ENCODE measurements at places on chromosomes 7 and 10.
A peak's percentile ranks its signal among the peaks of the same experiment; 100 is the strongest.

DNA sequence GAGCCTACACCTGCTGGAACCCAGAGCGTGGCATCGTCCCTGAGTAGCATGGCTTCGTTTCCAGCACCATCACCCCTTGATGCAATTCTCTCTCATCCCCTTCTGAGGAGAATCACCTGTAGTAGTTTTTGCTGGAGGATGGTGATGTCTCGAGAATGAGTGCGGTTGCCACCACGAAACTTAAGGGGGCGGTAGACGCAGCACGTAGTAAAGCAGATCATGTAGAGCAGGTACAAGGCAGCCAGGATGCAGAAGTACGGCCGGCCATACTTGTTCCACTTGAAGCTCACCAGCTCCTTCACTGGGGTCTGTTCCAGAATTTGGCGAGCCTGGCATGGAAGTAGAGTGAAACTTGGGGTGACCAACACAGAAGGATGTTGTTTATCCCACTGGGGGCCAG, 8.1 kb downstream of the TRPV5 start:
- DNase-seq = no peak

DNA sequence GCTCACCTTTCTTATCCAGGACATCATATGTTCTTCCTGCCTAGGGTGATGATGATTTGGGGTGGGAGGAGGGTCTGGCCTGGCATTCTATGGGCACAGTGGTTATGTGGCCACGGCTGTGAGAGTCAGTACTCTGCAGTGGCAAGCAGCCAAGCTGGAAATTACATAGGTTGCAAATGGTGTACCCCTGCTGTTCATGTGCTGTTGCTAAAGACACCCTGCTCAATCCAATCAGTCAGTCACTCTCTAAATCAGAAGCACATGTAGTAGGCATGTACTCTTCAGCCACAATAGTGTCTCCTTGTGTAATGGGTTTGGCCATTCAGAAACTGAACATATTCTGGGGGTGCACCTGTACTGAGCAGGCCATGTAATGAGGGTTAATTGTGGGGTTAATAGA, 449.1 kb upstream of the ANKRD30A start:
- DNase-seq = no peak

- DNase-seq = no peak
Observed at GRCh38 chr7:40656349-40656748, 521.5 kb downstream of the SUGCT start.

- DNase-seq = no peak
Observed at GRCh38 chr7:22348379-22348778, 8.6 kb downstream of the RAPGEF5 start.

DNA sequence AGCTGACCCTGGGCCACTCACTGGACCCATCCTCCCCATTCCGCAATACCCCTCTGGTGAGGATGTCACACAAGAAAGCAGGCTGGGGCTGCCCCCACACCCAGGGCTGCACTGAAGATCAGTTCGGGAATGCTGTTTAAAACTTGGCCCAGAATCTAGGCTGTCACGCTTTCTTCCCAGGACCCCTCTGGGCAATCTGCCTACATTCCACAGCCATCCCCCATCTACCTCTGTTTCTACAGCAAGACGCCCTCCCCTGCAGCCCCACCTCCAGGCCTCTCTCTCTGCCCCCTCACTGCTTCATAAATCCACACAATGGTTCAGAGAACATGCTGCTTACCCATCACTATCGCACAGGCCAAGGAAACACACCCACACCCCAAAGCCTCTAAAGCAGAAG, 36.1 kb downstream of the XPNPEP1 start:
- no peak for DNase-seq

DNA sequence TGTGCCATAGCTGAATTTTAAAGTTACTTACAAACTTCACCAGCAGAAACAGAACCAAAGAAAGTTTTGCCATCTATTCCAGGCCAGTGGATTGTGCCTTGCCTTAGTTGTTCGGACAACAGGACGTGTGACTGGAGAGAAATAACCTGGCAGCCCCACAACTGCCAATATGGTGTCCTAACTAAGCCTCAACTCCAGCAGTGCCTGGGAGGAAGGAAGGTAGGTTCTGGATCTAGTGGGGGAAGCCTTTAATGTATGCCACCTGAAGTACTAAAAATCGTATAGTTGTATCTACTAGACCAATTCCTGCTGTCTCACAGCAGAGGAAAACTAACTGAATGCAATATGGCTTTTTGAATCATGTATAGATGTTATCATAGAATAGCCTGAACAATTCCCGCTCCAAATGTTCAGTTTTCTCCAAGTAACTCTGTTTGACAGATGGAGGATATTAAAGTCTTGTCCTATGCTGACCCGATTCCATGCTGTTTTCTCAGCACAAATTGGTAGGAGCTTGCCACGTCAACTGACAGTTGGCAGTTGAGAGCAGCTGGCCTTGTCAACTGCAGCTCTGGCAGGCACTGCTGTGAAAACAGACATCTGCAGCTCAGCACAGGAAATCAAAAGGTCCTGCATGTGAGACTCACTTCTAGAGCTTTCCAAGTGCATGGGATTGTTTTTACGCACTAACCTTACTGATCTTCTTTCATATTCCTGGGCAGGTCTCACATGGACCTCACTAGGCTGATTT, 84.5 kb upstream of the WNT16 start:
- peak; percentile 79 for DNase-seq

- DNase-seq = no peak
Observed at GRCh38 chr7:131683536-131684125, 127.2 kb upstream of the PODXL start.

GRCh38 chr7:78020136-78020873, 221.7 kb downstream of the PHTF2 start:
- DNase-seq = peak; percentile 60

GRCh38 chr7:132578050-132578370, 1.7 kb upstream of the PLXNA4 start:
- DNase-seq = no peak

DNA sequence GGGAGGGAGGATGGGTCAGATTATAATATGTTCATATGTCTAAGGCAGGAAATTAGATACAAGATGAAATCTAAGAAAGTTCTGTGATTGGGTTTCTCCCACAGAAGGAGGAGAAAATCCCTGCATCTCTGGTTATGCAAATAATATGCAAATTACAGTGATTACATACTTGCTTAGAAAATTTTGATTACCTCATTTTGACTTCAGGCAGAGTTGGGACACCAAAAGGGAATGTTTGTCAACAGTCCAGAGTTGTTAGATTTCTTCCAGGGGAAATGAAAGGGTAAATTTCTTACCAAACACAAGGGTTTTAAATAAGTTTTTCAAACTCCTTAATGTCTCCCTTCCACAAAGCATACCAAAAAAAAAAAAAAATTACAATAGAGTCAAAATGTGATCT, 101.4 kb upstream of the STEAP1B start:
- DNase-seq = no peak

DNA sequence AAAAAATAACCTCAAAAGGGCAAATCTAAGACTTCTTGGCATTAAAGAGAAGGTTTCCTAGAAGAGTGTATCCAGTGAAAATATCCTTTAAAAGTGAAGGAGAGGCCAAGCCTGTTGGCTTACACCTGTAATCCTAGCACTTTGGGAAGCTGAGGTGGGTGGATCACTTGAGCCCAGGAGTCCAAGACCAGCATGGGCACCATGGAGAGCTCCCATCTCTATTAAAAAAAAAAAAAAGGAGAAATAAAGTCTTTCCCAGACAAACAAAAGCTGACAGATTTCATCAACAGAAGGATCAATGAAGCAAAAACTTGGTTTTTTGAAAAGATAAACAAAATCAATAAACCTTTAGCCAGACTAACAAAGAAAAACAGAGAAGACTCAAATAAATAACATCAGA, 67.6 kb upstream of the ZNF800 start:
- no peak for DNase-seq

GRCh38 chr10:56142092-56142728, 218.8 kb downstream of the ZWINT start:
- no peak for DNase-seq

GRCh38 chr10:58477122-58477521, 35.5 kb upstream of the BICC1 start:
- DNase-seq = no peak

GRCh38 chr10:85851325-85851724, 515.3 kb downstream of the GRID1 start:
- no peak for DNase-seq

DNA sequence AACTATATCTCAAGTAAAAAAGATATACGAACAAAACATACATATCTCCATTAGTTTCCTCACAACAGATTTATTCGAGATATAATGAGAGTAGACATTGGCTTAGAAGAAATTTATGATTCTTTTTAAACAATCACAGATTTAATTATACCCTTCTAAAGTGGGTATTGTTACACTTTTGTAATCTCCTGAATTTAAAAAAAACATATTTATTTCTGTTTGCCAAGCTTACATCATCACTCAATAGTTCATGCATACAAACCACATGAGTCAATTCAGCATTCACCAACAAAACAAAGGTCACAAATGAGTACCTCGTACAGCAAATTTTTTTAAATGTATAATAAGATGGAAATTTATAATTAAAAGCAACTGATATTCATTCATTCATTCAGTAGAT, 17.6 kb downstream of the LRRN3 start:
- no peak for DNase-seq

DNA sequence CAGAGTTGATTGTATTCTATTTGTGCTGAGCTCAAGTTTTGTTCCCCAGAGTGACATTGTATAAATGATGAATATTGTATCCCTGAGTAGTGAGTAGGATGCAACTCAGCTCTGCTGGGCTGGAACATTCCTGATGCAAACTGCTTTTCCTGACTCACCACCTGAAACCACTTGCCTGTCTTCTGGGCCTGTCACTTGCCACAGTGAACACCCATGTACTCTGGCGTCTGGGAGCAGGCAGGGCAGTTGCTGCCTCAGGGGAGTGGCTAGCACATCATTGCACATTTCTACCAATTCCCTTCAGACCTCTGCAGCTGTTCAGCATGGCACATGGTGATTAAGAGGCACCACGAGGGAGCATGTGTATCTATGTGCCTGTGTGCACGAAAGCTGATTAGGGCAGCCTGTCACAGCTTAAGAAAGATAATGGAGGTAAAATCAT, 157.3 kb downstream of the SND1 start:
- peak; percentile 95 for DNase-seq

DNA sequence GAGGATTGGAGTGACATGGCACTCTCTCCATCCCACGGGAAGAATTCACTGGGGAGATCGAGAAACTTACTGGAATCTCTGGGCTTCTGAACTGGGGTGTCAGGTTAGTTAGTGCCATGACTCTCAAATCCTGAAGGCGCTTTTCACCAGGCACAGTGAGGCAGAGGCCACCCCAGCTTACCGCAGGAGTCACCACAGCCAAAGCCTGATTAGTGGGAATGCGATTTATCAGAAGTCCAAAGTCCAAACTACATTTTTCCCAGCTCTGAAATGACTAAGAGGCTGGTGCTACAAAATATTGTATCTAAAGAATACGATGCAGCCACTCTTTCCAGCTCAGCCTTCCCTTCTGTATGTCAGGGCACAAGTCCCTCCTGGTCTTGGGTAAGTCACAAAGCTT, 334.8 kb upstream of the SHH start:
- no peak for DNase-seq

DNA sequence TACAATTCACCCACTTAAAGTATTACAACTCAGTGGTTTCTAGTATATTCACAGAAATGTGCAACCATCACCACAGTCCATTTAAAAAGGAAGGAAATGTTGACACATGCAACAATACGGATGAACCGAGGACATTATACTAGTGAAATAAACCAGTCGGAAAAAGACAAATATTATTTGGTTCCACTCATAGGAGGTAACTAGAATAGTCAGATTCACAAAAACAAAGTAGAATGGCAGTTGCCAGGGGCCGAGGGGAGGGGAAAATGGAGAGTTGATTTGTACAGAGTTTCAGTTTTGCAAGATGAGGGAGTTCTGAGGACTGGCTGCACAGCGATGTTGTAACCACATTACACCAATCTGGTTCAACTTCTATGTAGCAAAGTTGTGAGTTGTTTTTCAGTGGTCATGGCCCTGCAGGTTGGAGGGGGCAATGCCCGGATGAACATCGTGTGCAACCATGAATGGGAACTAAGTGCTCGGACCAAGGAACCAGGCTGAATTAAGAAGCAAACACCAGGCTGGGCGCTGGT, 17.6 kb upstream of the TNPO3 start:
- no peak for DNase-seq

GRCh38 chr10:44573821-44574220, 188.9 kb upstream of the CXCL12 start:
- DNase-seq = no peak

DNA sequence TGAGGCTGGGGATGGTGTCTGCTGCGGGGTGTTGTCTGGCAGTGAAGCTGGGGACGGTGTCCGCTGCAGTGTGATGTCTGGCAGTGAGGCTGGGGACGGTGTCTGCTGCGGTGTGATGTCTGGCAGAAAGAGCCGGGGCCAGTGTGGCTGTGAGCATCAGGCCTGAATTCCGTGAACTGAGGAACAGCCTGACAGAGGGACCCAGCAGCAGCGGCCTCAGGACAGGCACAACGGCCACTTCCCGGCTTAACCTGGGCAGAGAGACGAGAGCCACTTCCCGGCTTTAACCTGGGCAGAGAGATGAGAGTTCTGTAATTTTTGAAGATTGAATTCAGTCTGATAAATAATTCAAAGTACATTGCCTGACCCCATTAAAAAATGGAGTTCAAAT, 321.2 kb downstream of the PTPRN2 start:
- DNase-seq = no peak

DNA sequence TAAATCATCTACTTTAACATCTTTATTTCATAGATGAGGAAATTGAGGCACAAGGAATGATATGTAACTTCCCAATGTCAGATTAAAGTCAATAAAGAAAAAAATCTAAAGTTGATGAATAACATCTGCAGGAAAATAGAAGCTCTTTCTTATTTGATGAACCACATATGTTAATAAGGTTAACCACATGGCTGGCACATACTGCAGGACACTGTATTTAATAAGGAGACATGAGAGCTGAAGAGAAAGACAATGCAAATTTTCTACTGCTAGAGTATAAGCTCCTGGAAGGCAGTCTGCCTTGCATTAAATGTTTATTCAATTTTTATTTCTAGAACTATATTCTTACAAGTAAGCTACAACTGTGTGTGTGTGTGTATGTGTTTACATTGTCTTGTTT, 4.4 kb downstream of the RAB11FIP2 start:
- no peak for DNase-seq

GRCh38 chr10:111290649-111291048, 213.8 kb downstream of the ADRA2A start:
- DNase-seq = no peak

DNA sequence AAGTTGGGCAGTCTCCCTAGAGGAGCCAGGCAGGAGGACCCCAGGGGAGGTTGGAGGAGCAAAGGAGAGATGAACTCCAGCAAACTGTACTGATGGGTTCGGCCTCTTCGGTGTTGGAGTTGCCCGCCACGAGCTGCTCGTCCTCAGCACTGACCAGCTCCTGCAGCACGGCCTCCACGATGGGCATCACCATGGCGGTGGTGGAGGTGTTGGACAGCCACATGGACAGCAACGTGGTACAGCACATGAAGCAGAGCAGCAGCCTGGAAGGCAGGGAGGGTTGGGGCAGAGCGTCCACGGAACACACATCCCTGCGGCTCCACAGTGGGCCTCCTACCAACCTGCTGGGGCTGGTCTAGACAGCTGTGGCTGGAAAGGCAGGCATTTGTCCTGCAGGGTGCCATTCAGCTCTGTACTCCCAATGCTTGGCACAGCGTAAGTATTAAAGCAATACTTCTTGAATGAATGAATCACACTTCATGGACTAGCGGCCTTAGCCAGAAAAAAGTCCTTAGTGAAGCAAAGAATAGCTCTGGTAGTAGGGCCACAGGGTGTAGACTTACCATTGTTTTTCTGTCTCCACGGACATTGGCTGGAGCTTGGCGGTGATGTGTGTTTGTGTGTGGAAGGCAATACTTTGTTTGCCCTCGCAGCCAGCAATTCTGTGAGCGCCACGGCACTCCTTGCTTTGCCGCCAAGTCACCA, 21.8 kb downstream of the SLC13A4 start:
- DNase-seq = no peak

- DNase-seq = no peak
Observed at GRCh38 chr7:28986765-28987110, 28.6 kb upstream of the TRIL start.

Data from SJCRH30 (cell line).